Renal pelvis (tissue), 12 donors: ENCODE measurements at places on chromosomes 16 and 17.

DNA sequence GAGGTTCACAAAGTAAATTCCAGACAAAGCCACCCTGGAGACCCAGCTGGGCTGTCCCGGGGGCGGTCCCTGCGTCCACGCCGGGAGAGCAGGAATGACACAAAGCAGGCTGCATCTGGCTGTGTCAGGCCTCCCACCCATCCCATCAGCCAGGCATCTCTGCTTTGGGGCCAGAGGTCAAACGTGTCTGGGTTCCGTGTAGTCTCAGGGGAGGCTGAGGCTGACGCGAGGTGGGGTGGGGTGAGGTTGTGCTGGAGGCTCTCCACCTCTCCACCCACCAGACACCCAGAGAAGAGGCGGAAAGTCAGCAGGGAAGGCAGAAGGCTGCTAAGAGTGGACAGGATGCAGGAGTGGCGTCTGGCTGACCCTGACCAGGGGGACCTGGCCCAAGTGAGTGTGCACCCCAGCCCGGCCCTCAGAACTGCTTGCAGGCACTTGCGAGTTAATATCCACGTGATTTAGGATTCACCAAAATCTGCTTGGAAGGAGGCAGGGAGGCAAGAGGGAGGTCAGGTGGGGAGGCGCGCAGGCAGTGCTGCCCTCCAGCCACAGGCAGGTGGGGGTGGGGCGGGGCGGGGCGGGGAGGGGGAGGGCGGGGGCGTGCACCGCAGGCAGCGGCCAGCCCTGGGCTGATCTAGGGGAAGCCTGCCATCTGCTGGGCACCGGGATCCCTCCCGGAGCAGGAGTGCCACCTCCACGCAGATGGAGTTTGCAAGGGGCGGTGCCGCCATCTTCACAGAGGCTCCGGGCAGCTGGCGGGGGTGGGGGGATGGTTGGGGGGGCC is 44.3 kb downstream of the TBC1D16 start:
- DNase-seq, result no peak

GRCh38 chr17:30590081-30590733 is 113.0 kb downstream of the GOSR1 start:
- no peak for DNase-seq

DNA sequence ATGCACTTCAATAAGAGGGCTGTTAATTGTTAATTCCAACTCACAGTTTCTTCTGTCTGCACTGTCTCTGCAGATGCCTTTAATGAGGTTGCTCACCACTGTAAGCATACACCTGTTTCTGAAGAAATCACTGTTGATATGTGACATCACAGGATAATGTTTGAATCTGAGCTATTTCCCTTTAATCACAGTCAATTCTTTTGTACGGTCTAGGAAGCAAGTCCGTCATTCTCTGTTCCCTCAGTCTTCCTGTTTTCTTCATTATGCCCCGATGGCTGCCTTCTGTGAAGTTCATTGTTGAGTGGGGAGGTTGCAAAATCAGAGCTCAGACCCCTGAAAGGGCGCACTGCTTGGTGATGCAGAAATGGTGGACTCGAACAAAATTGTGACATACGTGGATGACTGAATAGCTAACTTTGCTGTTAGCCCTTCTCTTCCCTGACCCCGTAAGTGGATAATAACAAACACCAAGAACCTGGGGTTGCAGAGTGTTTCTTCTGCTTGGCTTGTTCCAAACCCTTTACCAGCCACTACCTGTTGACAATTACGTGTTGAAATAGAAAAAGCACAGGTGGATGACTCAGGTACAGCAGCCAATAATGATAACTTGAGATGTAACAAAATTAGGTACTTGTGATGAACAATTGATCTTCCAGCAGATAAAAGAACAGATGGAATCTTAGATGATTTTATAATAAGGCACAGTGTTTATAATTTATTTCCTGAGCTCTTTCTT is 71.9 kb upstream of the AXIN2 start:
- DNase-seq, result no peak

DNA sequence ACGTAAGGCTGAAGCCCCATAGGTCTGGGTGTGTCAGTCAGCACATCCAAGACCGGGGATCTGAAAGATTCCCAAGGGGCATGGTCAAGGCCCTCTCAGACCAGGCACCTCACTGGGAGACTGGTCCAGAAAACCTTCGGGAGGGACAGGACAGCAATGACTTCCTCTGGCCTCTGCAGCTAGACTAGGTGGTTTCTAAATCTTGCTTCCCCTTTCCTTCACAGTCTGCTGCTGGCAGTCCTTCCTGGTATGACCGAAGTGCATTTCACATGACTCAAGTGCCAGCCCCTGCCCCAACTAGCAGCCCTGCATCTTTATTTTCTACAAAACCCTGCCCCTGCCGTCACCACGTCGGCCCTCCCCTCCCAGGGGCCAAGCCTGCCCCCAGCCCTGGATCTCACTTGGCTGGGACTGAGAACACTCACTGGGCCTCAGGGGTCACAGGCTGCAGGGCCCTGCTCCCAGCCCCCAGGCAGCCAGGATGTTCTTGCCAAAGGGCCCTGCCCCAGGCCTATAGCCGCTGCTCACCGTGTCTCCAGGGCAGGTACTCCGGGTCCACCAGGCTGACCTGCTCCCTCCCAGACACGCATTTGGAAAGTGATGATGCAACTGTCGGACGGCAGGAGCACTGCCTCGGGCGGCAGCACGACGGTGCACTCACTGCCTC is 18.3 kb downstream of the POLR3K start:
- no peak for DNase-seq

GRCh38 chr17:68435876-68436842 is 21.1 kb downstream of the WIPI1 start:
- peak; percentile 72 for DNase-seq

GRCh38 chr17:49898366-49899190 is 50.7 kb upstream of the TAC4 start:
- no peak for DNase-seq

GRCh38 chr17:10286324-10286723 is 86.5 kb downstream of the MYH13 start:
- DNase-seq, result no peak

GRCh38 chr17:56739376-56739775 is 94.3 kb downstream of the C17orf67 start:
- DNase-seq, result no peak

DNA sequence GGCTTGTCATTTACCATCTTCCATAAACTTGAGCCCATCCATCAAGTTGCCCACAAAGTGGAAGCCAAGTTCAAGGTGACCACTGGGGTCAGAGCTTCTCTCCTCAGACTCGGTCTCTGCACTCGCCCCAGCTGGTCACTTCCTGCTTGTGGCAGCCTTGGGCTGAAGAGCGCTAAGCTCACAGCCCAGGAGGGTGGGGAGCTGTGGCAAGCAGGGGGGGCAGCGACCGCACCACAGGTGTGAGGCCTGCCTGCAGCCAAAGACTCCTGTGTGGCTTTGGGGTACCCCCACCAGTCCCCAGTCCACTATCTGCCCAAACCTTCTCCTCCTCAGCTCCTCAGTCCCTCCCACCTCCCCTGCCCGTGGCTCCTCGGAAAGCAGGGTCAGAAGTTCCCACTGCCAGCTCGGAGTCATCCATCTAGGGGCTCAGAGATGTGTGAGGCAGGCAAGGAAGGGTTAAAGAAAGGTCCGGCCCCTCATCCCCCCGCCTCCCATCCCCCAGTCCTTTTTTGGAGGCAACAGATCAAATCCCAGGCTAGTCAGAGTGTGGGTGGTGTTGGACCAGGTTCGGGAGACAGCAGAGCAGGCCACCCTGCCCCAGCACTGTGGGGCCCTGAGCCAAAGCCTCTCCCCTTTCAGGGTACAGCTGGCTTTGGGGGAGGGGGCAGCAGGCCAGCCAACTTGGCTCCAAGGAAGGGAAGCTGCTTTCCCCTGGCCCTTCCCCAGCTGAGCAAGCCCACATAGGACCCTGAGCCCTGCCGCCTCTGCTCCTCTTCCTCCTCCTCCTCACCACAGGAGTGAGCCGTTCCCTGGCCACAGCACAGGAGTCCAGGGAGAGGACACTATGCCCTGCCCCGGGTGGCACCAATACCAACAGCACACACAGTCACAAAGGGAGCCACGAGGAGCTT is 3.2 kb downstream of the CSF3 start:
- DNase-seq, result no peak

DNA sequence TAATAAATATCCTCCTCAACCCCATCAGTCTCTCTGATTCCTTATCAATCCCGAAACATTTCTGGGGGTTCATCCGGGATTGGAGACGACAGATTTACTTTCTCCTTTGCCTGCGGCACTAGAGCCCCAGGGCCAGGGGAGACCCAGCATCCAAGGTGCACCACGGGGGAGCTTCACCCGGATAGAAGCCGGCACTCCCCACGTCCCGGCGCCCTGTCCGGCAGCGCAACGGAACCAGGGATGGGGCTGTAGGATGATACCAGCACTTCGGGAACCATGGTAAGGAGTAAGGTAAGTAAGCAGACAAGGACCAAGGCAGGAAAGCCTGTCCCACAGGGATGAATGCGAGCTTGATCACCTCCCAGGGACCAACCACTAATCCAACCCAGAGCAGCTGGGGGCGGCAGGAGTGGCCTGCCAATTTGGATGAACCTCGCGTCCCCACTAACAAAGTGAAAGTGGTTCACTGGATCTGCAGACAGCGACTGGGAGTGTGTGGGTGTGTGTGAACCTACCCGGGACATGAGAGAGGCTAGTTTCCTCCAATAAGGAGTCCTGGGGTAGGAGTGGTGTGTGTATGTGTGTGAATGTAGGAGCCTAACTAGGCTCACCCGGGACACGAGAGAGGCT is 11.9 kb downstream of the POLR3K start:
- no peak for DNase-seq

GRCh38 chr17:67503739-67504138 is 126.7 kb downstream of the PITPNC1 start:
- DNase-seq, result no peak

GRCh38 chr16:85641776-85642176 is 28.7 kb downstream of the GSE1 start:
- DNase-seq, result no peak

GRCh38 chr17:81011951-81012350 is 20.3 kb downstream of the CHMP6 start:
- DNase-seq, result no peak

DNA sequence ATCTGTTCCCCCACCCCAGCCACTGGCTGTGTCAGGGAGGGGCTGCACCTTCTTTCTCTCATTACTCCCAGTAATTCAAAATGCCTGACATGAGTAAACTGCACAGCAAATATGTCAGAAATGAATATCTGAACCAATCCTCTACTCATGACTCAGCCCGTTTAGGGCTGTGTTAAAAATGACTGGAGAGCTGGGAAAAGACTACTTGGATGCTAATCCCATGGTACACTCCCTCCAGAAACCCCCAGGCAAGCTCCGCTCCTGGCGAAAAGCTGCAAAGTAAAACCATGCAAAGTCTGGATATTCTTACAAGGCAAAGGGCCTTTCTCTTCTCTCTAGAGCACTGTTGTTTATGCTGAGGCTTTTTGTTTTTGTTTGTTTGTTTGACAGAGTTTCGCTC is 448.1 kb upstream of the DYNLRB2 start:
- DNase-seq, result no peak

GRCh38 chr17:4003131-4003500 is 38.9 kb upstream of the ATP2A3 start:
- no peak for DNase-seq

DNA sequence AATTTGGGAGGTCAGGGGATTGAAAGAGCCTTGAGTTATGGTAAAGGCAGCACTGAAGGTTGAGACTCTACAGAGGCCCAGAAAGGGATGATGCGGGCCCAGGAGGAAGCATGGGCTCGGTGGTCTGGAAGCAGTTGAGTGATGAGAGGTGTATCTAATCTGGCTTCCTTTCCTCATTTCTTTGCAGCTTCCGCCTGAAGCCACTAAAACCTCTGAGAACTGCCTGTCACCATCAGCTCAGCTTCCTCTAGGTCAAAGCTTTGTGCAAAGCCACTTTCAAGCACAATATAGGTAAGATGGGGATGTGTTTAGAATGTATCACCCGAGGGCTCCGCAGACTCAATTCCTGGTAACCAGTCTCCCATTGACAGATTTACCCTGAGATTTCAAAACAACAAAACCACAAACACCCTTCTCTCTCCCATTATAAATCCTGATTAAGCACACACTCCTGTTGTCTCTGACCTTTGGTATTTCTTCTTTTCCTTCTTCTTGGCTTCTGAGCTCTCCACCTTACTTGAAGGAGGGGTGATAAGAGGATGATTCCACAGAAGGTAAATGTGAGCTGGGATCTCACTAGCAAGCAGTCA is 21.2 kb downstream of the USP43 start:
- DNase-seq, result no peak

DNA sequence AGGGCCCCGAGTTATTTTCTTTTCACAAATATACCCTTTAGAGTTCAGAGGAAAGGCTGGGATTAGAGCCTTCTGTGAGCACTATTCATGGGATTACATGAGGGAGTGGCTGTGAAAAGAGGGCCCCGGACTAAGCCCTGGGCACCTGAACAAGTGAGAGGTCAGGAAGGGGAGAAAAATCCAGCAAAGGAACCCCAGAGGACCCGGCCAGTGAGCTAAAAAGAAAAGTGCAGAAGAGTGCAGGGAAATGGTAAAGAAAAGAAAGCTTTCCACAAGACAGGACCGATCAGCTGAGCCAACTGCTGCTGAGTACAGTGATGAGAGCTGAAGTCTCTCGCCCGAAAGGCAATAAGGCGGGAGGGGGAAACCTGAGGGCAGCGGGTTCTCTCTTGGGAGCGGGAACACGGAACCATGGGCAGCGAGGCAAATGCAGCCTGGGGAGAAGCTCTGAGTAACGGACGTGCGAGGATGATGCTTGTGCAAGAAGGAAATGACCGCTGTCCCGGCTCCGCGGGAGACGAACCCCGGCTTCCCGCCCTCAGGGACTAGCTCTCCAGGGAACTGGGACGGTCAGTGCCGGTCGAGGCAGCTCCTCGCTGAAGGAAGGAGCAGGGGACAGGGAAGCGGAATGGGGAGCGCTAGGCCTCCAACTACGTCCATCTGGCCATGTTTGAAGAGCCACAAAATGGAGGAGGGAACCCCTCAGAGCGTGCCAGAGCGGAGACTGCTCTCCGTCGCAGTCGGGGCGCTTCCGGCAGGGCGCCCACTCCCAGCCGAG is 665 bp upstream of the ALDH3A2 start:
- peak; percentile 45 for DNase-seq

- no peak for DNase-seq
Measured at GRCh38 chr17:77227461-77228240, 86.9 kb downstream of the SEC14L1 start.

DNA sequence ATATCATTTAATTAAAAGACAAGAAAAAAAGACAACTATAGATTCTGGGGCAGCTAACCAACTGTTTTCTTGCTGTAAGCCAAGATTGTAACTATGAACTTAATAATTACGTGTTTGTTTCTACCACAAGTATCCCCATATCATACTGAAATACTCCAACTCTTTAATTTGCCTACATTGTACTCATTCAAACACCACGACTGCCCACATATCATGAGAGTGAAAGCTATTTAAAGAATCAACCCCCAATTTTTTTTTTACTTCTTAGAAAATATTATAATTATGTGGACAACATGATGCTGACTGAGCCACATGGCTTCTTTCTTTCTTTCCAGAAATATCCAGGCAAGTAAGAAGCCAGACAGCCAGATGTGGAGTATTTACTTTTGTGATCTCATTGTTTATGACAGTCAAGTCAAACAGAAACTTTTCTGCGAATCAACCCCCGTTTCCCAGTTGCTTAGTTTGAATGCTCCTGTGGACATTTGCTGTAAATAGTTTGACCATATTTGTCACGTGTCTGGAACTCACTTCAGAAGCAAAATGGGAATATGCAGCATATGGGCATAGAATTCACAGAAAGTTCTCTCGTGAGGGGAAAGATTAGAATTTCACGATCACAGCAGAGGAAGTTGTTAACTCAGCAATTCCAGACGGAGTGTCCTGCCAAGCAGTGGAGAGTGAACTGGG is 126.8 kb upstream of the PSMD7 start:
- peak; percentile 40 for DNase-seq
